ENCODE measurements at places on chromosomes 3 and 15.

DNA sequence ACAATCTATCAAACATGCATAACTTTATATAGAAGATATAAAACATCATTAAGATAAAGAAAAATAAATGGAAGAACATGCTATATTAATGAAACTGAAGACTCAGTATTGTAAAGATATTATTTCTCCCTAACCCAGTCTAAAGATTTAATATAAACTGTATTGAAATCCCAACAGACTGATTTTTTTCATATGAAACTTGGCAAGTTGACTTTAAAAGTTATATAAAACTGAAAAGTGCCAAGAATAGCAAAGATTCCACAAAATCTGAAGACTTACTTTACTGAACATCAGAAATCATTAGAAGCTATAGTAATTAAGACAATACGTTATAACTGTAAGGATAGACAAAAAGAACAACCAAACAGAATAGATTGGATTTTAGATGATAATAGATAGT lies 531.3 kb upstream of the MCTP2 start:
- no peak for DNase-seq

DNA sequence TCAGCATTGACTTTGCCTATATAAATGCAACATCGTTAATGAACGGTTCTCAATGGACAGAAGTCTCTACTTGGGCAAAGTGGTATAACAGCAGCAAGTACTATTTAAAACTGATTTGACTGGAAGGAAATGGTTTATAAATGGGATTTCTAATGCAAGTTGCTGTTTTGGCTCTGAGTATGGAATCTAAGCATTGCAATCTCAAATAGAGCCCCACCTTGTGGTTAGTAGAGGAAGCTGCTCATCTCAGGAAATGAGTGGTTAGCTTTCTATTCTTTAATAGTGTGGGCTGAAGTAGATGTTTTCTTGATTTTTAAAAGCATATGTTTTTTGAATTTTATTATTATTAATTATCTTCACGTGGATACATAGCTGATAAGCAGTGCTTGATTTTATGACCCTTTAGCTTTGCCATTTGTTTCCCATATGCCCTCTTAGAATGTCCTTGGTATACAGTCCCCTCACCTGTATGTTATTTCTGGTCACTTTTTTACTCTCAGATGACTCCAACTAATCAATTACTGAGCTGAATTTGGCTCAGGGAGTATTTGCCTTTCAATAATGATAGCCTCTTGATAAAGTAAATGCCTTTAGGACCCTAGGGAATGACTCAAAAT lies 67.1 kb downstream of the OXSM start:
- DNase-seq, result no peak

DNA sequence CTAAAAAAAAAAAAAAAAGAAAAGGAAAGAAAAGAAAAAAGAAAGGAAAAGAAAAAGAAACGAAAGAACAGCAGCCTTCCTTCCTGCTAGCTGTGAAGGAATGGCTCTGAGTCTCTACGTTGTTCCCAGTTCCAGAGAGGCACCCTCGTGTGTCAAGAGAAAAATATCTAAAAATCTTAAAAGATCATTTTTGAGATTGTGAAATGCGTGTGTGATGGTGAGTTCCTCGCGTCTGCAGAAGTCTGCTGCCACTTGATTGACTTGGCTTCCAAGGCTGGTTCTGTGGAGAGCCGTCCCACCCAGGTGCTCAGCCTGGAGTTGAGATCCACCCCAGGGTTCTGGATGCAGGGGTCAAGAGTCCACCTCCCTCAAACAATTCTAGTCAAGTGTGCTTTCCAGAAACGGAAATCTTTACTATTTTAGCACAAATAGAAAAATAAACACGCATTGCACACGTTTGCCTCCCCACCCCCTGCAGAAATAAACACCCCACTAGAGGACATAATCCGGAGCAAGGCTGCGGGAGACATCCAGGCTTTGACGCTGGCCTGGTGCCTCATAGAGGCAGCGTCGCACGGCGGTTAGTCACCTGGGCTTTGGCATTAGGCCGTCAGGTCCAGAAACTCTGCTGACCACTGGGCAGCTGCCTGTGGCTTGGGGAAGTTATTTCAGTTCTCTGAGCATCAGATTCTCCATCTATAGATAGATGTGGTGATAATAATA lies 265.4 kb downstream of the FAM43A start:
- DNase-seq, result no peak

- no peak for DNase-seq
Observed at GRCh38 chr3:105610473-105610872, 243.8 kb downstream of the ALCAM start.

DNA sequence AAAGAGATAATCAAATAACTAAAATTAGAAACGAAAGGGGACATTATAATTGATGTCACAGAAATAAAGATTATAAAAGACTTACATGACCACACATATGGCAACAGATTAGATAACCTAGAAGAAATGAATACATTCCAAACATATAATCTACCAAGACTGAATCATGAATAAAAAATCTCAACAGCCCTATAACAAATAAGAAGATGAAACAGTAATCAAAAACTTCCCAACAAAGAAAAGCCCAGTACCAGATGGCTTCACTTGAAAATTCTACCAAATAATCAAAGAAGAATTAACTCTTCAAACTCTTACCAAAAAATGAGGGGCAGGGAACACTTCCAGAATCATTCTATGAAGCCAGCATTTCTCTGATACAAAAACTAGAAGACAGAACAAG lies 11.8 kb downstream of the TOP2B start:
- no peak for DNase-seq

DNA sequence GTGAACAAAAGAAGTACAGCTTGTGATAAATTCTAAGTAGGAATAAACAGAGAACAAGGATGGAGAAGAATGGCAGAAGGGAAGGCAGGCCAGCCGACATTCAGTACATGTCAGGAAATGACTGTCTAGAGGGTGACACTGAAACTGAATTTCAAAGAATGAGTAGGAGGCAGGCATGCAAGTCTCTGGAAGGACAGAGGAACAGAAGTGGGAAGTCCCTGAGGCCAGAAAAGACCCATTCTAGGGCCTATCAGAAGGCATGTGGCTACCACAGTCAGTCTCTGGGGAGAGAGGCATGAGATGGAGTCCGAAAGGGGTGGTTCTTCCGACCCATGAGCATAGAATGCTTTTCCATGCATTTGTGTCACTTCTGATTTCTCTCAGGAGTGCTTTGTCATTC lies 243.5 kb upstream of the UBE2E2 start:
- DNase-seq, result no peak

- no peak for DNase-seq
Observed at GRCh38 chr3:11661827-11662226, 18.1 kb upstream of the VGLL4 start.

DNA sequence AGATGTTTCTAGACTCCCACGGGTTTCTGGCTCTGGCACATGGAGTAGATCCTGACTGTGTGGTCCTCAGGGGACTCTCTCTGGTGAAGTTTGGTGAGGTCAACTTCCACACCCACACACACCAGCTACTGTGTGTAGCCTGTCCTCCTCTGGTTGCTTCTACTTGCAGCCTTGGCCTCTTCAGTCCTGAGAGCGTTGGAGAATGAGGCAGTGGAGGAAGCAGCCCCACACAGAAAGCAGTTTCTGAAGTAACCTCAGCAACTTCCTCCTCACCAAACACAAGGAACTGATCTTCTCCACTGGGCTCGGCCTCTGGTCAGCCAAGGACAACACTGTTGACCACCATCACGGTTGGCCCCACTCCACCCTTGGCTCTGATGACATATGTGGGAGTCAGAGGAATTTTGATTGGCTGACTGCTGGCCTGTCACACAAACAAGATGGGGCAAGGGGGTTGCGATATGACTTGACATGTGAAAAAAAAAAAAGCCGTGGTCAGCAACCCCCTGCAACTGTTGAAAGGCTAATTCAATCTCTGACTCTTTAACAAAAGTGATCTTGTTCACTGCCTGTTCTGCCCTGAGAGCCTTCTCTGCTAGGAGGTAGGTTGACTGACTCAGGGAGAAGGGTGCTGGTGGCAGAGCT lies 19.6 kb downstream of the CD86 start:
- DNase-seq, result no peak

DNA sequence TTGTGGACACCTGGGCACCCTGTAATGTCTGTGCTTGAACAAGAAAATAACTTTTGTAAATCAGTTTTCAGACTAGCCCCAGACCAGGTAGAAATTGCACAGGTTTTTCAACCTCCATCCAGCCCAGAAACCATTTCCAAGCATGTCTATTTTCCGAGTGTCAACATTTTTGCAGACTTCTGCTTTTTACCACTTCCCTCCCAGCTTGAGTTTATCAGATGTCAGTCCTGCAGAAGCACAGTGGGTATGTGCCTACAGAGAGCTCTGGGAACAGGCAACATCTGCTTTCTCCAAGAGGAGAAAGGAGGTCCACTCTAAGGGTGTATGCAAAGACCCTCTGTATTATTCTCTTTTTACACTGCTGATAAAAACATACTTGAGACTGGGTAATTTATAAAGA lies 83.9 kb downstream of the LRRK1 start:
- no peak for DNase-seq

- no peak for DNase-seq
Observed at GRCh38 chr3:117801912-117802239, 1092.3 kb downstream of the TUSC7 start.

DNA sequence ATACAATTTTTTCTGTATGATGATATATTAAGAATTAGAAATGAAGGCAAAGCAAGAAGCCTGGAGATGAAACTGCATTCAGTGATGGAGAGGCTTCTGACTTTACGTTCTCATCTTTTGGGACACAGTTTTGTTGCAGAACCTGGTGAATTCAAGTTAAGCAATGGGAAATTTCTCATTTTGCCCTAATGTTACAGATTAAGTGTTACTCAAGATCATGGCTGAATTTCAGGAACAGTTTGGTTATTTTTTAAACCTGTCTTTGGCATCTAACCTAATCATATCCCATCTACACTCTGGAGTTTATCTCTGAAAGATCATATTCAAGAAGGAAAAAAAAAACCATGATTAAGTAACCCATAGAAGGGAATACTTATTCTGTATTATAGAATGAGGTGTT lies 6.0 kb downstream of the NIT2 start:
- DNase-seq, result no peak

- no peak for DNase-seq
Observed at GRCh38 chr3:28012830-28013229, 228.6 kb upstream of the CMC1 start.

GRCh38 chr3:128296469-128297251 lies 143.4 kb downstream of the EEFSEC start:
- DNase-seq, result no peak

- DNase-seq, result no peak
Observed at GRCh38 chr15:88312941-88313579, 56.5 kb upstream of the NTRK3 start.

DNA sequence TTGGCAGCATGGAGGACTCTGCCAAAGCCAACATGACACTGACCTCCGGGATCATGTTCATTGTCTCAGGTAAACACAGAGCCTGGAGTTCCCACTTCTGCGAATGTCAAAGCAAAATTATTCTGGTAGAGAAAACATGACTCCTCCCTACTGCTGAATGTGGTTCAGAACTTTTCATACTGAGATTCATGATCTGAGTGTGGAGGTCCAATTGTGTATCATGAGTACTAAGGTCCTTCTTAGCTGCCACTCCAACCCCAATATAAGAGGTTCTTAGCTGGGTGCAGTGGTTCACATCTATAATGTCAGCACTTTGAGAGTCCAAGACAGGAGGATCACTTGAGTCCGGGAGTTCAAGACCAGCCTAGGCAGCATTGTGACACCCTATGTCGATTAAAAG lies 13.8 kb downstream of the CLDN18 start:
- no peak for DNase-seq

DNA sequence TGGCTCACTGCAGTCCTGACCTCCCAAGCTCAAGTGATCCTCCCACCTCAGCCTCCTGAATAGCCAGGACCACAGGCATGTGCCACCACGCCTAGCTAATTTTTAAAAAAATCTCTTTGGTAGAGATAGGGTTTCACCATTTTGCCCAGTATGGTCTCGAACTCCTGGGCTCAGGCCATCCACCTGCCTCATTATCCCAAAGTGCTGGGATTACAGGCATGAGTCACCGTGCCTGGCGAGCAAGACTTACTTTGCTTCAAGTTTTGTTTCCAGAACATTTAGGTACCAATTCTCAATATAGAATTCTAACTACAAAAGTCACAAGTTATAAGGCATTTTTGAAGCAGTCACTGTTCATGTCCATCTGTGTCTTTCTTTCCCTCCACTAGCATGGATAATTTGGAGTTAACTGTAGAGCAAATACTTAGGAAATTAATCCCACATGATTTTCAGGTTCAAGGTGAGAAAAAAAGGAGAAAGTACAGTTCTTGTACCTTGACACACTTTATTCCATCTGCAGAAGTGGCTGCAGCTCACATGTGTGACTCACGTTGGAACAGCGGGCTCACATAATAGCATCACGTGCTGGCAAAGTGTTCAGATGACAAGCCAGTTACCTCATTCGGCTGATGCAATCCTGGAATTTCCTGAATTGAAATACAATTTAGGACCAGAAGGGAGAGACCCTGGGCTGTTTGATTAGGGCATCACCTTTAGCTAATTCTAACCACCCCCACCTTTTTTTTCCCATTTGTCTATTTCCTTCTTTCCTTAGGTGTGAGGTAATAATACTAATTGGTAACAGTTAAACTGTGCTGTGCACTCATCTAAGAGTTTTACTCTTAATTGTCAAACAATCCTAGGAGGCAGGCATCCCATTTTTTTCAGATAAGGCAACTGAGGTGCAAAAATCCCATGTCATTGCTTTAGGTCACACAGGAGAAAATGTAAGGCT lies 46.9 kb upstream of the NEDD4 start:
- no peak for DNase-seq

DNA sequence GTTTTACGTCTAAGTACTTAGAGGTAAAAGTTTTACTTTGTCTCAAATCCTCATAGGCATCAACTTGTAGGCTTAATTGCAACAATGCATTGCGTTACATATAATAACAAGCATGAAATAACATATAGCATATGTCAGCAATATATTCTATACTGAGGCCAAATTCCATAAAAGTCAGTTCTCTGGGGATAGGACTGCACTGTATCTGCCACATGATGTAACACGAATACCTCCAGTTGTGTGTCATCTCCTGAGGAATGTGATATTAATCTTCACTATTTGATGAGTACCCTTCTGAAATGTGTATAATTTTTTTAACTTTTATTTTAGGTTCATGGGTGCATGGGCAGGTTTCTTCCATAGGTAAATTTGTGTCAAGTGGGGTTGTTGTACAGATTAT lies 126.4 kb downstream of the IMPG2 start:
- DNase-seq, result no peak

- DNase-seq, result no peak
Observed at GRCh38 chr3:150870406-150870805, 34.8 kb downstream of the MINDY4B start.

GRCh38 chr3:42308651-42309050 lies 42.7 kb upstream of the CCK start:
- DNase-seq, result no peak

- DNase-seq, result no peak
Observed at GRCh38 chr15:42285034-42285433, 11.8 kb upstream of the TMEM87A start.

- DNase-seq, result no peak
Observed at GRCh38 chr3:60192297-60193114, 1058.7 kb downstream of the FHIT start.

DNA sequence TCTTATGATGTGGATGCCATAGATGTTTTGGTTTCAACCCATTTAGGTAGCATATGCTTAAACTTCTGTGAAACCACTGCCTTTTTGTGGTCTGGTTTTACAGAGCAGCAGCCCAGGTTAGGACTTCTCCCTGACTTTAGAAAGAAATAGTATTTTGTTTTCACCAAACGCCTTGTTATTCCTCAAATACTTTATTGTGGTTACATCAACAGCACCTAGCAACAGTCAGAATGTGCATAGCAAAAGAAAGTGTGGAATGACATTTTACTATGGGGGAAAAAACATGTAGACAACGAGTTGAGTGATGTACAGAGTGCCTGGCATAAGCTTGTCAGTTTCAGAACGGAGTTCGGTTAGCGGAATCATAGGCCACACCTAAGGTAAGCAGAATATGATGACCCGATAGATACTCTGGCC lies 159.2 kb downstream of the TPRG1 start:
- DNase-seq, result no peak
